ENCODE measurements at places on chromosomes 7 and 10. TPM values are rescaled to one million over a fixed set of nuclear protein-coding genes. Genes with fewer than 3 reads are reported as not detected.

SPDYE2 gene
- total RNA-seq = 0.34 TPM

GPRIN2 gene
- total RNA-seq = 23.2 TPM

TMEM229A gene
- not detected for total RNA-seq

TAS2R41 gene
- total RNA-seq = not detected

DNAJB9 gene
- total RNA-seq = 24.8 TPM

TMEM213 gene
- total RNA-seq = not detected

PDAP1 gene
- 96.6 TPM for total RNA-seq

OR13A1 gene
- 0.15 TPM for total RNA-seq

PILRA gene
- 40.9 TPM for total RNA-seq

CLDN4 gene
- total RNA-seq = 169 TPM

SKAP2 gene
- 40.1 TPM for total RNA-seq

FEZF1 gene
- total RNA-seq = not detected

EPHA1 gene
- total RNA-seq = 6.1 TPM

CNTNAP2 gene
- total RNA-seq = 0.43 TPM

NYAP1 gene
- total RNA-seq = 0.52 TPM

TSPAN13 gene
- 143 TPM for total RNA-seq

IFIT1B gene
- total RNA-seq = 0.21 TPM

TEX47 gene
- total RNA-seq = not detected
